Stimulated activated CD4-positive, alpha-beta T cell treated with anti-CD3 and anti-CD28 coated beads, TNF-alpha, amount 100 ng/mL, for 48 hours (primary cell): ENCODE measurements at places on chromosomes 7 and 10.
A peak's percentile ranks its signal among the peaks of the same experiment; 100 is the strongest.

DNA sequence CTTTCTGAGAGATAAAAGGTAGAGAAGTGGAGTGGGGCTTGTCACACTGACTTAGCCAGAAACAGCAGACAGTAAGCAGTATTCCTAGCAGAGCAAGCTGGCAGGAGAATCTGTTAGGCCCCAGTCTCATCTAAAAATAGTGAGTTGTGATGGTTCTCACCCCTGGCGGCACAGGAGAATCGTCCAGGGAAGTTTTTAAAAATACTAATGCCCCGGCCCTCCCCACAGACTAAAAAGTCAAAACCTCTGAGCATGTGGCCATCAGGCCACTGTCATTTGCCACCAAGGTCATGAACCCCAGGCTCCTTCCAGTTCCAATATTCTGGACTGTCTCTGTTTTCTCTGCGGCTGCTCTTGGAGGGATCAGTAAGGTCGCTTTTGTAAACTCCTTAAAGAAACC is 34.0 kb downstream of the LYZL1 start:
- no peak for DNase-seq

- no peak for DNase-seq
These were observed 861 bp downstream of the NRBF2 start for GRCh38 chr10:63133821-63134557.

- DNase-seq, result no peak
These were observed 151.5 kb downstream of the DNAJB6 start for GRCh38 chr7:157488281-157488680.

DNA sequence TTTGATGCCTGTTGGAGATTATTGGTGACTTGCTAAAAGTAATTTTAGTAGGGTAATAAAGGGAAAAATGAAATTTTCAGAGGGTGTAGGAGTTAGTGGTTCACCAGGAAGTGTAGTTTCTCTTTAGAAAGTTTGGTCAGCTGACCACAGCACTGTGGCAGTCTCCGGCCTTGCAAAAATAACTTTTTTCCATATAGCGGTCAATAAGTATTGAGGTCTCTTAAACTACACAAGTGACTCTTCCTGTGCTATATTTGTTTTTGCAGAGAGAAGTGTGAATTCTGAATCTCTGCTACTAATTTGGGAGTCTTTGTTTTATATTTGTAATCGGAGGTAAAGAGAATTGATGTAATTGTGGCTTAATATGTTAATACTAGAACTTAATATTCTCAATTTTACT is 24.3 kb downstream of the PTPN12 start:
- no peak for DNase-seq

GRCh38 chr7:229184-229964 is 37.0 kb downstream of the FAM20C start:
- no peak for DNase-seq

GRCh38 chr10:12350925-12351324 is 1.6 kb downstream of the CAMK1D start:
- DNase-seq, result no peak

GRCh38 chr10:11886851-11887250 is 63.7 kb downstream of the PROSER2 start:
- no peak for DNase-seq

- no peak for DNase-seq
These were observed 726.7 kb upstream of the GALNT17 start for GRCh38 chr7:70405241-70405640.

DNA sequence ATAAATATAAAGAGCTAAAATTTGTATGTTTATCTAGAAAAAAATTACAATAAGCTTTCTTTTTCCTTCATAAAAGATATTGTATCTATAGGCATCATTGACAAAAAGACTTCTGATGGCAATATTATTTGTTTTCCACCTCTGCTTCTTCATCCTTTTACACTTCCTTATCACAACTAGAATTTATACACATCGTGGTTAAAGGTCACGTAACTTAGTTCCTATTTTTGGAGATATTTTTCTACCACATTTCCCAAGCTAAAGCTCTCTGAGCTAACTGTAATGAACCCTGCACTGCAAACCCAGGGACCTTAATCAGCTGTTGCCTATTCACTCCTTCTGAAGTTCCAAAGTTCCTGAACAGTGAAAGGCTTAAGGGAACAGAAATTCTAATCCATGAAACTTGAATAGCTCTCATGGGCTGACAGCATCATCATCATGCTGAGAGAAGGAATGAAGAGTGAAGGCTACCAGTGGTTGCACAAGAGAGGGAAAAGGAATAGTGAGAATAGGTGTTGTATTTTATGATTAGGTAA is 106.1 kb upstream of the SLC13A1 start:
- no peak for DNase-seq

DNA sequence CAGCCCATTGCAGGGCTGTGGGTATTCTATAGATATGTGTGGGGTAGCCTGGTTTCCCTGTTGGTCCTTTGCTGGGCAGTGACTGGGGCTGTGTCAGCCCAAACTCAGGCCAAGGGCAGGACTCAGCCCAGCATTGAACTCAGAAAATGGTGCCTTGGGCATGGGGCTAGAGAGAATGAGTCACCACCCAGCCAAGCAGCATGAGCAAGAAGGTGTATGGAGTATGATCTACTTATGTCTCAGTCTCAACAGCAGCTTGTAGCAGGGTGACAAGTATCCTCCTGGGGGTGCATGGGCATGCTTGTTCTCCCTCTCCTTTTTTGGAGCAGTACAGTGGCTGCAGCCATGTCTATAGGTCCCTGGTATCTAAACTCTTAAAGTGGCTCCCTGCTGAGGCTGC is 32.0 kb downstream of the STK31 start:
- DNase-seq, result no peak

GRCh38 chr7:786472-787255 is 45.6 kb upstream of the SUN1 start:
- DNase-seq, result peak; percentile 66

DNA sequence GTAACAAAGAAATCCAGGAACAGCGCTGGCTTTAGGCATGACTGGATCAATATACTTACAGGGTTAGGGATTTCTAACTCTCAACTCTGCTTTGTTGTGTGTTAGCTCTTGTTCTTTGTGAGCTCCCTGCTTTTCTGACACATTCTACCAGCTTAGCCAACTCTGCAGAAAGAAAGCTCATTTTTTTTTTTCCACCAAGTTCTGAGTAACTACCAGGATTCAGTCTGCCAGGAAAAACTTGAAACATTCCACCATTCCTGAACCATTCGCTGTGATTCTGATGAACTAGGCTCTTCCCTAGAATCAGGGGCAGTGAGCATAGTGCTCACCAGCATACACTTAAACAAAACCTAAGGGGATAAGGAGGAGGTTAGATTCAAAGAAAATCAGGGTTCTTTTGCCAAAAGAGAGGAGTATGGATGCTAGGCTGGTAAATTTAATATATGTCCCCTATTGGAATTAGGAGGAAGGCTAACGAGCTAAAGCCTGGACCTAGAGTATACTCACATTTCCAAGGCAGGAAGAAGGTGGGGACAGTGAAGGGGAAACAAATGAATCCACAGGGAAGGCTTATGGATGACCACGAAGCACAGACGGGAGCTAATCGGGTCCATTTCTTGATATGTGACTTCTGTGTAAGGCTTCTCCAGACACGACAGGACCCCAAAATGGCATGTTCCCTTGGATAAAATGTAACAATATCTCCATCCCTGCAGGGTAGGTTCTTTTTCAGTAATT is 183.4 kb downstream of the PRKG1 start:
- DNase-seq, result no peak

DNA sequence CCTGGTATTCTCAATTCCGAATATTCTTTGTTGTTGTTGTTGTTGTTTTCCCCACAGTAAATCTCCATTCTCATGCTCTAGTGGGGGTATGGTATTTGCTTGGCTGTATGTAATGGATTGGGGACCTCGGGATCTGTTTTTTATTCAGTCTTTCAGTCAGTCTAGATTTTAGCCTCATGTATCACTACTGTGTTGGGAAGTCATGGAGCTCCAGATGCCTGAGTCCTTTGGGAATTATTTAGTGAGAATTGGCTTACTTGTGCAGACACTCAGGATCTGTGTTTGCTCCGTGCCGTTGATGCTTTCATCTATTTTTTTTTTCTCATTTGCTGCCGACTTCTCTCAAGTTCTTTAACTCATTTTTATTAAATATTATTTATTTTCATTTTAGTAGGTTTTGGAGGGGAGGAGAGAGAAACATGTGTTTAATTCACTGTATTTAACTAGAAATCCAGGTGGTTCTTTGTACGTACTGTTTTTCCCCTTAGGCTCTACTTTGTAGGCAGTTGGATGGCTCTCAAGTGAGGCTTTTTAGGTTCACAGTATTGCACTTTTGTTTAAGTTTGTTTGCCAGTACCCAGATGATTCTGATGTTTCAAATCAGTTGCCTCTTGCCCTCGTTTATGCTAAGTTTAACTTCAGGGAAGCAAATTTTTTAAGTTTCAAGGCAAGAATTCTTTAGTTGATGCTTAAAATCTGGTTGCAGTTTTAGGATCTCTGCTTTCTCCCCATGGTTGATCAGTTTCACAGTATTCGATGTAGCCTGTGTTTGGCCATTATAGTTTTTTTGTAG is 36.9 kb downstream of the ZNRF2 start:
- DNase-seq, result no peak

GRCh38 chr7:380139-380485 is 90.1 kb downstream of the FOXL3 start:
- DNase-seq, result no peak

DNA sequence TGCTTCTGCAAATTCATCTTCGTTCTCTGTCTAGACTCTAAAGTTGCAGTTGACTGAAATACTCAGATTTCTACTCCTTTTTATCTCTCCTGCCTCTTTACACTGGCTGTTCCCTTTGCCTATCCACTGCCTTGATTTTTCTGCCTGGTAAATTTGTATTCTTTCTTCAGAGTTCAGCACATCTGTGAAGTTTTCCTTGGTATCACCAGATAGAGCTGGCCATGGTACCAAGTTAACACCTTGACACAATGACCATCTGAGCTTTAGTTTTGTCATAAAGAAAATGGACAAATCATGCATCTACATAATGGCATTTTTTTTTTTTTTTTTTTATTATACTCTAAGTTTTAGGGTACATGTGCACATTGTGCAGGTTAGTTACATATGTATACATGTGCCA is 143.0 kb downstream of the PPP1R3A start:
- no peak for DNase-seq

- no peak for DNase-seq
These were observed 85.8 kb upstream of the EGFR start for GRCh38 chr7:54932818-54933543.

- no peak for DNase-seq
These were observed 39.3 kb upstream of the ABCB5 start for GRCh38 chr7:20576166-20576660.

DNA sequence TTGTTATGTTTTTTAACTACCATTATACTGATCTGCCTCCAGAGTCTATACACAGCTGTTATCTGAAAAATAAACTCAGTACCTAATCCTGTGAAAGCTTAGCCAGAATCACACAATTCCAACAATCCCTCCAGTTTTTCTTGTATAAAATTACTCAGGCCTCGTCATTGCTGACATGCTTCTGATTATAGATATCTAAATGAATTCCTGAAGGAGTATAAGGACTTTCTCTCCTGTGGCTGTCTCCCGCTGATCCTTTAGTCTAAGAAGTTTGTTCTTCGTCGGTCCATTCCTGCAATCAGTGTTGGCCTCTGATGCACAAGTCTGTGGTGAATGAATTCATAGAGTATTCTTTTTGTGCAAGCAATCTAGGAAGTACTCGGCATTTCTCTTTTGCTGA is 288.9 kb upstream of the SEMA3C start:
- DNase-seq, result no peak

GRCh38 chr7:131723926-131724325 is 167.5 kb upstream of the PODXL start:
- no peak for DNase-seq

DNA sequence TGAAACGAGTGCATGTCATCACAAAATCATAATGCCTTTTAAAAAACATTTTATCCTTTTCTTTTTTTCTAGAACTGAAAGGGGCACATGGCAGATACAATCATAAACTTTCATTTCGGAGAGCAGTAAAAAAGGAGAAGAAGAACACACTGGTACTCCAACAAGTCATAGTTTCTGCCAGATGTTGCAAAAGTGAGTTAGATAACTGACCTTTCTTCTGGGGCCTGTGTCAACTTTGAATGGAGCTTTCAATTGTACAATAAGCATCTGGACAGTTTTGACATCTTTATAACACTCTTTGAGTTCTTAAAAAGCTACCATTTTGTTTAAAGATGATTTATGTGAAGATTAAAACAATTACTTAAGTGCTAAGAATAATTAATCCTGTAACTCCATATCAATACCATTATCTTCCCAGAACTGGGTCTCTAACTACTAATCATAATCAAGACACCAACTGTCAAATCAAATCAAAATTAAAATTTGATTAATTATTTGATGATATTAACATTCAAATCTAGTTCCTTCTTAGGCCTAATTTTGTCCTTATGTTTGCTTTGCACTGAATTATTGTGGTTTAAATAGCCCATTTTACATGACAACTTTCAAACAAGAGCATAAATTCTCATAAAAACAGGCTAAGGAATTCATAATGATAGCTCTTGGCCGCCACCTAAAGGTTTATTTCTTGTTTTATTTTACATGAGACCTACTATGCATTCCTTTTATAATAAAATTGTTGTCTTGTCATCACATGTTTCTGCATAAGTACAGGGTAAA is 19.5 kb upstream of the ITGB8 start:
- DNase-seq, result no peak

- DNase-seq, result no peak
These were observed 15.0 kb downstream of the CYP51A1 start for GRCh38 chr7:92119213-92119759.

DNA sequence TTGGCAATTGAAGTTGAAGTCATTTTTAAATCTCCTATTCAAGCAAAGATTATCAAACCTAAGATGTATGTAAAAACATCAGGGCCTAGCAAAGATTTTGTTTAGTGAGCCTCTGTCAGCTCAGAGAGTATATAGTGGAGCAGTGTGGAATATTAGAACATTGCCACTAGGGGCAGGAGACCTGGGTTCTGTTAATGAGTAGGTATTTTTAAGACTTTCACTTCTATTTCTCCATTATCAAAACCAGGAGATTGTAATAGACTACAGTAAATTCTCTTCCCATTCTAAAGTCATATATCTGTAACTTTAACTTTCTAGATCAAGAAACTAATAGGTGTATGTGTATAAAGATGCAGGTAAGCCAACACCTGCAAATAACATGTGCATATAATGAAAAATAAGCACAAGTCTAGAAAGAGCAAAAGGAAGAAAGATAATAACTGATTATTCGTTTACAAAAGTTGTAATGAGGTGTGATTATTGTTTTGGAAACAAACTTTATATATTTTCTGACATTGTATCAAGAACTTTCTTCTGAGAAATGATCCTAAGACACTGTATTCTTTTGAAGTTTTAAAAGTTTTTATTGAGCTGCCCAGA is 64.4 kb downstream of the KCND2 start:
- DNase-seq, result no peak

DNA sequence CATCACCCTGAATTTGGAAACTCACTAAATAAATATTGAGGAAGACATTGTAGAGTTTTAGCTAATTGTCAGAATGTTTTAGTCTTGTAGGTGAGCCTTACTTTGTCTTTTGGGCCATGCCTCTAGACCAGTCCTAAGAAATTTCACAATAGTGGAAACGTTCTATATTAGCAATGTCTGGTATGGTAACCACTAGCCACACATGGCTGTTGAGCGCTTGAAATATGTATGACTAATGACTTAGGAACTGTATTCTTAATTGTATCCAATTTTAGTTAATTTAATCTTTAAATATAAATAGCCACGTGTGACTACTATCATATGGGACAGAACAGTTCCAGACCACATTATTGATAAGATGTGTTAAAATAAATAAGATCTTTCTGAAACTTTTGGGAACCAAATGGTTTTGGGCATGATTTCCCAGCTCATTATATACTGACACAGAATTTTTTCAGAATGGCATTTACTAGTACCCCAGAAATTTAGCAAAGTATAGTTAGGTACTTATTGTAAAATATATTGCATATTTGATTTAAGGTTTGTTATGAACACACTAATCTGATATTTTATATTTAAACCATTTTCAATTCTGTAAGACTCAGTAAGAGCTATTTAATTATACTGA is 95.0 kb downstream of the VPS50 start:
- no peak for DNase-seq
